Natural killer cell treated with Interleukin-12 subunit alpha and Interleukin-12 subunit beta and Interleukin-15 and Interleukin-18, amount 100 ng/mL, for 72 hours (primary cell): ENCODE measurements at places on chromosomes 16 and 17.
A peak's percentile ranks its signal among the peaks of the same experiment; 100 is the strongest.

GRCh38 chr16:30603945-30604315 is 6.3 kb downstream of the ZNF689 start:
- H3K27ac ChIP-seq, result no peak overlapping the region
- H3K4me1 ChIP-seq, result peaks cover 3% of the 10 kb centered on the region
- H3K36me3 ChIP-seq, result peaks cover 14% of the 10 kb centered on the region
- no peak overlapping the region for H3K4me3 ChIP-seq
- no peak for DNase-seq
- no peaks in the 10 kb centered on the region for H3K27me3 ChIP-seq

DNA sequence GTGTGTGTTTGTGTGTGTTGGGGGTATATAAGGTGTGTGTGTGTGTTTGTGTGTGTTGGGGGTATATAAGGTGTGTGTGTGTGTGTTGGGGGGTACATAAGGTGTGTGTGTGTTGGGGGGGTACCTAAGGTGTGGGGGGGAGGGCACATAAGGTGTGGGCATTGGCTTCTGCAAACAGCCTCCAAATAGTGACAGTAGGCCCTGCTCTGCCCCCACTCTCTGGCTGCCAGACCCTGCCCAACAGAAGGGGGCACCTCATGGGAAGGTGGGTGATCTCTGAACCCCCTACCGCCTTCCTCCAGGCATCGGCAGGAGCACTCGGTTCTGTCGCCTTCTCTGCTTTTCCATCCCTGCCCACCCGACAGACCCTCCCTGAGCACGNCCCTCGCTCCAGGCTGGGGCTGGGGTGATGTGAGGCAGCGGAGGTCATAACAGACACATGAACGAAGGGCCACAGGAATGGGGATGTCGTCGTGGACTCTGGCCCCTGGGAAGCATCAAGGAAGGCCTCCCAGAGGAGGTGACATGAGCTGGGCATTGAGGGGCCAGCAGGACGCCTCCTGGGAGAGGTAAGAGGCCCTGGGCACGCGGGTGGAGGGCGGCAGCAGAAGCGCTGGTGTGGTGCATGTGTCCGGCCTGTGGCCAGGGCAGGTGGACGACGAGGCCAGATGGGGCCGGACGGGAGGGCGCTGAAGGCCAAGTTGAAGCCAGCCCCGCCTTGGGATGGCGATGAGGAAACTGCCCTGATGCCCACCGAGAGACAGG is 136.6 kb upstream of the RPH3AL start:
- peak overlapping the region; percentile 91 for H3K27ac ChIP-seq
- peaks cover 7% of the 10 kb centered on the region for H3K36me3 ChIP-seq
- H3K4me3 ChIP-seq, result peak overlapping the region; percentile 97
- DNase-seq, result no peak
- H3K27me3 ChIP-seq, result peaks cover 2% of the 10 kb centered on the region
- H3K4me1 ChIP-seq, result peaks cover 10% of the 10 kb centered on the region

DNA sequence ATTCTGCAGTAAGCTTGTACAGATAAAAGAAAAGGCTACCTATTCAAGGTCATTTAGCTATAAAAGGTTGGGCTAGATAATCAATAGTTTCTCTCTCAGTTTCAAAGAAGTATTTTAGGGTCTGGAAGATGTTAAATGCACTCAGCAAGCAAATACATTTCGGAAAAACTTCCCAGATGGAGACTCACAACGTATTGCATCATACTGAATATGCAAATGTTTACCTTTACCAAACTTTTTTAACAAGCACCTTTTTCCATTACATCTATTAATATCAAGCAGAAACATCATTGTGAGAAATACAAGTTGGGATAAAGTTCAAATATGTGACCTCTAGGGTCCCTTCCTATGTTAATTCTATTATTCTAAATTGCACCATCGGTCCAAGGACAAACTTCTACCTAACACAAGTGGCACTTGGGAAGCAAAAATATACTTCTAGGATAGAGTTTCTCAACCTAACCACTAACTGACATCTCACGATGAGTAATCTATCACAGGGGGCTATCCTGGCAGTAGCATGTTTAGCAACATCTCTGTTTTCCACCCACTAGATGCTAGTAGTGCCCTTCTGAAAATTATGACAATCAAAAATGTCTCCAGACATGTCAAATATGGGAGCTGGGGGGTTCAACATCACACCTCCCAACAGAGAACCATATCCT is 14.5 kb downstream of the KANSL1 start:
- H3K4me1 ChIP-seq, result peaks cover 72% of the 10 kb centered on the region
- peak overlapping the region; percentile 86 for H3K27ac ChIP-seq
- peak overlapping the region; percentile 84 for H3K4me3 ChIP-seq

DNA sequence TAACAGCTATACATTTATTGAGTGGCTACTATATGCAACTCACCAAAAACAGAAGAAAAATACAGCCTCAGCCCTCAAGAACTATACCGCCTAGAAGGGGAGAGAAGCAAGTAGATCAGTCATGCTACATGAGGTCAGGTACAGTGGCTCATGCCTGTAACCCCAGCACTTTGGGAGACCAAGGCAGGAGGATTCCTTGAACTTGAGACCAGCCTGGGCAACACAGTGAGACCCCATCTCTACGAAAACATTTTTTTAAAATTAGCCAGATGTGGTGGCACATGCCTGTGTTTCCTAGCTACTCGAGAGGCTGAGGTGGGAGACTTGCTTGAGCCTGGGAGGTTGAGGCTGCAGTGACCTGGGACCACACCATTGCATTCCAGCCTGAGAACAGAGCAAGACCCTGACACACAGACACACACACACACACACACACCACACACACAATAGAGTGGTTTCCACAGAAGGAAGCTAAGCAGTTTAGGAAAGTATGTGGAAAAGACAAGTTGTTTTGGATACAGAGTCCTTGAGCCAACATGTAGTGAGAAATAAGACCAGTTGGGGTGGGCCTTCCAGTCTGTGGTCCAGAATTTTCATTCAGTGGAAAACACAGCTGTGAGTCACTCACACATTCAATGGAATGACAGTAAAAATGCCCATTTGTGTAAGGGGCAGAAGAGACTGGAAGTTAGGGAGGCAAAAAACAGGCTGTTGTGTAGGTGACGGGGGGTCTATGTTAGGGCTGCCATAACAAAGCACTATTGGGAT is 10.7 kb upstream of the SNTB2 start:
- H3K27ac ChIP-seq, result no peak overlapping the region
- no peaks in the 10 kb centered on the region for H3K27me3 ChIP-seq
- no peaks in the 10 kb centered on the region for H3K36me3 ChIP-seq
- H3K4me3 ChIP-seq, result no peak overlapping the region

DNA sequence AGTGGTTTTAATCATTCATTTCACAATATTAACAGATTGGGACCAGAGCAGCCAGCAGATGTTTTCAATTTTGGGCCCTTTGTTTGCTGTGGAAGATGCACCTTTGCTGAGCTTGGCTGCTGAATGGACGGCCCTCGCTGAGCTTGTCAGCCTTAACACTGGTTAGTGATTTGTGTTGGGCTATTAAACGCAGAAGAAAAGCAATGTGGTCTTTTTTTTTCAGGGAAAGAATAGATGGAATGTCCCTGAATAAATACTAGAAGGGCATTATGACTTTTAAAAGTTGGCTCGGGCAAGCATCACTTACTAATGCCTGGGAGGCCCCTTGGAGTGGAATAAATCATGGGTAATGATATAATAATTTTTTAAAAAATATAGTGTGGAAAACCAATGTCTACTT is 297.0 kb downstream of the MAP2K6 start:
- H3K4me1 ChIP-seq, result no peaks in the 10 kb centered on the region
- no peaks in the 10 kb centered on the region for H3K27me3 ChIP-seq
- DNase-seq, result no peak
- no peaks in the 10 kb centered on the region for H3K36me3 ChIP-seq
- H3K27ac ChIP-seq, result no peak overlapping the region

GRCh38 chr16:66113223-66113622 is 253.3 kb upstream of the CDH5 start:
- H3K36me3 ChIP-seq, result no peaks in the 10 kb centered on the region
- no peak overlapping the region for H3K27ac ChIP-seq
- H3K4me3 ChIP-seq, result no peak overlapping the region
- no peak for DNase-seq
- no peaks in the 10 kb centered on the region for H3K4me1 ChIP-seq
- H3K27me3 ChIP-seq, result peaks cover 14% of the 10 kb centered on the region

- H3K4me1 ChIP-seq, result no peaks in the 10 kb centered on the region
- peaks cover 25% of the 10 kb centered on the region for H3K27me3 ChIP-seq
- H3K36me3 ChIP-seq, result no peaks in the 10 kb centered on the region
- H3K4me3 ChIP-seq, result no peak overlapping the region
- H3K27ac ChIP-seq, result no peak overlapping the region
Measured at GRCh38 chr16:86725401-86725800, 147.1 kb downstream of the FOXL1 start.

DNA sequence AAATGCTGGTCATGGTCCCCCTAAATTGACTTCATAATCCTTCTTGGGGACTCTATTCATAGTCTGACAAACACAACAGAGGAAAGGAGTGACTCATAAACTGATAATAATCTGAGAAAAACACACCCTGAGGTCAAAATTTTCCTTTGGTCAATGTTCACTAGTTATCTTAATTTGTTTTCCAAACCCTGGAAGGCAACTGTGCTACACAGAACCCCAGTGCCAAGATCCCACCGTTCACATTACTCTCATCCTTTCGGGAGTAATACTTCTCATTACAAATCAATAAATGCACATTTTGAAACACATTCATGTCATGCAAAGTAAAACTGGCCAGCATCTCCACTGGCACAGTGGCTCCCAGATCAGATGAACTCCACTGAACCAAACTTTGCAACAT is 23.2 kb downstream of the COIL start:
- H3K36me3 ChIP-seq, result peaks cover 22% of the 10 kb centered on the region
- DNase-seq, result no peak
- no peak overlapping the region for H3K4me3 ChIP-seq
- H3K27ac ChIP-seq, result peak overlapping the region; percentile 28
- no peaks in the 10 kb centered on the region for H3K27me3 ChIP-seq

GRCh38 chr17:48492401-48493298 is 38.2 kb downstream of the HOXB1 start:
- H3K36me3 ChIP-seq, result no peaks in the 10 kb centered on the region
- peak; percentile 76 for DNase-seq
- peaks cover 27% of the 10 kb centered on the region for H3K4me1 ChIP-seq
- peak overlapping the region; percentile 81 for H3K4me3 ChIP-seq
- peak overlapping the region; percentile 70 for H3K27ac ChIP-seq

GRCh38 chr16:12573300-12573699 is 230.4 kb downstream of the CPPED1 start:
- H3K27me3 ChIP-seq, result no peaks in the 10 kb centered on the region
- DNase-seq, result no peak
- no peaks in the 10 kb centered on the region for H3K36me3 ChIP-seq
- peaks cover 6% of the 10 kb centered on the region for H3K4me1 ChIP-seq
- no peak overlapping the region for H3K27ac ChIP-seq

- H3K27ac ChIP-seq, result no peak overlapping the region
- H3K4me3 ChIP-seq, result no peak overlapping the region
- H3K27me3 ChIP-seq, result no peaks in the 10 kb centered on the region
- DNase-seq, result no peak
- H3K36me3 ChIP-seq, result no peaks in the 10 kb centered on the region
- peaks cover 10% of the 10 kb centered on the region for H3K4me1 ChIP-seq
Measured at GRCh38 chr16:22291860-22292318, 5.3 kb upstream of the POLR3E start.

DNA sequence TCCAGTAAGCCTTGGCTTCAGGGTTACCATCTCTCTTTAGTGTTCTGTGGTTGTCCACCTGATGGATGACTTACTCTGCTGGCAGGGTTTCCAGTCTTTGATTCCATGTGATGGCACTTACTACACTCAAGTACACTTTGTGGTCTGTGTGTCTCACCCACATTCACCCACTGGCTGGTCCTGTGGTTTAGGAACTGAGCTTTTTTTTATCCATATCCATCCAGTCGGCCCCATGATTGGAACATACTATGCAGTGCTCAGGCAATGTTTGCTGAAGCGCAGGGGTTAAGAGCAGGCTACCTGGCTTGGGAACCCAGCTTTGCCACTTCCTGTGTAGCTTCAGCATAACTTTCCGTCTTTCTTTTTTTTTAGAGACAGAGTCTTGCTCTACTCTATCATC is 2.8 kb upstream of the FUS start:
- peak; percentile 67 for DNase-seq
- peak overlapping the region; percentile 52 for H3K4me3 ChIP-seq
- peaks cover 2% of the 10 kb centered on the region for H3K27me3 ChIP-seq
- peak overlapping the region; percentile 23 for H3K27ac ChIP-seq
- H3K36me3 ChIP-seq, result peaks cover 13% of the 10 kb centered on the region

DNA sequence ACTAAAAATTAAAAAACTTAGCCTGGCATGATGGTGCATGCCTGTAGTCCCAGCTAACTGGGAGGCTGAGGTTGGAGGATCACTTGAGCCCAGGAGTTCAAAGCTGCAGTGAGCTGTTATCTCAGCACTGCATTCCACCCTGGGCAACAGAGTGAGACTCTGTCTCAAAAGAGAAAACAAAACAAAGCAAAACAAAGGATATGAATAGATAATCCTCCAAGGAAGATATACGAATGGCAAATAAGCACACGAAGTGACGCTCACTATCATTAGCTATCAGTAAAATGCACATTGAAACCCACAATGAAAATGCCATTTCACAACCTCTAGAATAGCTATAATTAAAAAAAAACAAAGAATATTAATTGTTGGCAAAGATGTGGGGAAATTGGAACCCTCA is 386.2 kb upstream of the CCL2 start:
- no peak overlapping the region for H3K4me3 ChIP-seq
- no peaks in the 10 kb centered on the region for H3K36me3 ChIP-seq
- H3K4me1 ChIP-seq, result no peaks in the 10 kb centered on the region

- DNase-seq, result no peak
- H3K4me3 ChIP-seq, result no peak overlapping the region
- no peak overlapping the region for H3K27ac ChIP-seq
- H3K27me3 ChIP-seq, result peaks cover 25% of the 10 kb centered on the region
Measured at GRCh38 chr17:79845601-79845949, 6.3 kb upstream of the CBX4 start.

GRCh38 chr16:1613211-1613622 is 1.1 kb downstream of the CRAMP1 start:
- H3K27ac ChIP-seq, result peak overlapping the region; percentile 55
- no peaks in the 10 kb centered on the region for H3K27me3 ChIP-seq
- peaks cover 23% of the 10 kb centered on the region for H3K4me1 ChIP-seq
- DNase-seq, result no peak
- H3K4me3 ChIP-seq, result peak overlapping the region; percentile 91

- no peak for DNase-seq
- peaks cover 16% of the 10 kb centered on the region for H3K36me3 ChIP-seq
- H3K27me3 ChIP-seq, result peaks cover 11% of the 10 kb centered on the region
- peak overlapping the region; percentile 37 for H3K4me3 ChIP-seq
- H3K4me1 ChIP-seq, result peaks cover 29% of the 10 kb centered on the region
Measured at GRCh38 chr16:75379911-75380847, 53.1 kb downstream of the CFDP1 start.

DNA sequence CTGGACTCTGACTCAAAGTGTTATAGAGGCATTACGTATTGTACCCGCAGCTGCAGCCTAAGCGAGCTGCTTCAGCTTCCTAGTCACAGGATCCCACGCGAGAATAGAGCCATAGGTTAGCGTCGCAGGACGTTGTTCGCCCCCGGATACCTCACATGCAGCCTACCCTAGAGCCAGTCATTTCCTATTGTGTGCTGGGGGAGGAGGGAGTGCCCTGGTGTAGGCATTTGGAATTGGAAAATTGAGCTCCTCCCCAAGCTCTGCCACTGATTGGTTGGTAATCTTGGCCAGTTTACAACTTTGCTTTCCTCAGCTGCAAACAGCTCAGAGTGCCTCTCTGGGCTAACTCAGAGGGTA is 530 bp downstream of the NAA60 start:
- no peaks in the 10 kb centered on the region for H3K27me3 ChIP-seq
- peaks cover 21% of the 10 kb centered on the region for H3K36me3 ChIP-seq
- peaks cover 20% of the 10 kb centered on the region for H3K4me1 ChIP-seq

GRCh38 chr16:918068-918467 is 52.7 kb downstream of the LMF1 start:
- H3K27ac ChIP-seq, result no peak overlapping the region
- DNase-seq, result peak; percentile 49
- peaks cover 6% of the 10 kb centered on the region for H3K36me3 ChIP-seq
